CD14-positive monocyte (primary cell): ENCODE measurements at places on chromosomes 12 and 14. TPM values are rescaled to one million over a fixed set of nuclear protein-coding genes. Genes with fewer than 3 reads are reported as not detected.
A peak's percentile ranks its signal among the peaks of the same experiment; 100 is the strongest.

- H3K4me1 ChIP-seq = no peaks in the 10 kb centered on the region
- H3K36me3 ChIP-seq = peaks cover 87% of the 10 kb centered on the region
- no peak for DNase-seq
Observed at GRCh38 chr14:89186856-89187376, 230.1 kb downstream of the FOXN3 start.

DNA sequence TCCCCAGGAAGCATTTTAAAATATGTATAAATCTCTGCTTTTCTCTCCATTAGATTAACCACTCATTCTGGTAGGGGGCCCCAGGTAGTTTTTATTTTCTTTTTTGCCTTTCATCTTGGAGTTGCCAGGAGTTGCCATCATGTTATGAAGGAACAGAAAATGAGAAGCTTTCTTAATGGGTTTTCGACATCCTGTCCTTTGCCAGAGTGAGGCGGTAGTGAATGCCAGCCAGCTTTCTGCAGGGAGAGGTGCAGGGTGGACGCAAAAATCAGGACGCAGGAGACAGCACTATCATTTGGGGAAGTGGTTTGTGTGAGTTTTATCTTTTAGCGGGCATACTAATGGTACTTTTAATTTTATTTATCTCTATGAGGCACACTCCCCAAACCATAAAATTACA is 1.7 kb downstream of the RASSF8 start:
- H3K27ac ChIP-seq = no peak overlapping the region
- H3K4me1 ChIP-seq = peaks cover 19% of the 10 kb centered on the region
- H3K27me3 ChIP-seq = peaks cover 41% of the 10 kb centered on the region
- DNase-seq = peak; percentile 12
- peak overlapping the region; percentile 79 for H3K4me3 ChIP-seq

DNA sequence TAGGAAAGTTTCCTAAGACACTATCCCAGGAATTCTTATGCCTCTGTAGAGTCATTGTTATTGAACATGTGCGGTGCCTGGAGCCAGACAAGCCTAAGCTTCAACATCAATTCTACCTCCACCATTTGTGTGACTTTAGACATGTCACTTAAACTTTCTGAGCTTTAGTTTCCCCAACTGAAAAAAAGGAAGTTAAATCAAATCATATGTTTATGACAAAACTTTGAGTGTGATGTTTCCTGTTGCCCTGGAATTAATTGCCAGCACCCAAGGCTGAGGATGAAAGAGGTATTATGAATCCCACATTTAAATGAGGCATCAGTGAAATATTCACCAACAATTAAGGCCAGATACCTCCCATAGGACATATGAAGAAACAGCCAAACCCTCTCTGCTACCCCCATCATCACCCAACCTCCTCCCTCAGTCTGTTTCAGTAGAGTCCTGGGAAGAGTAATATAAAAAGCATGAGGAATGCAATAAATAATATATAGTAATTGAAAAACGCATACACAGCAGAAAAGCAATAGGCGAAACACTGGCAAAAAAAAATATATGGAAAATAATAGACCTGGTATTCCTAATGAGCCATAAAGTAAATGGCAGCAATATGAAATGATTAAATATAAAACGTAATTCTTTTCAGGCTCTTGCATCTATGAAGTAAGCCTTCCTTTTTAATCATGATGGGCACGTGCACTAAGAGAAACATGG is 182.0 kb upstream of the DCN start:
- H3K27me3 ChIP-seq = no peaks in the 10 kb centered on the region
- H3K27ac ChIP-seq = no peak overlapping the region
- DNase-seq = no peak
- no peak overlapping the region for H3K4me3 ChIP-seq
- no peaks in the 10 kb centered on the region for H3K4me1 ChIP-seq

GRCh38 chr12:90909069-90909770 is 45.8 kb downstream of the CCER1 start:
- H3K27ac ChIP-seq = no peak overlapping the region
- no peaks in the 10 kb centered on the region for H3K27me3 ChIP-seq
- no peaks in the 10 kb centered on the region for H3K4me1 ChIP-seq
- no peak for DNase-seq
- H3K36me3 ChIP-seq = no peaks in the 10 kb centered on the region

GRCh38 chr12:39102474-39103209 is 197.3 kb upstream of the CPNE8 start:
- DNase-seq = no peak
- no peaks in the 10 kb centered on the region for H3K27me3 ChIP-seq
- H3K4me3 ChIP-seq = no peak overlapping the region
- no peaks in the 10 kb centered on the region for H3K4me1 ChIP-seq
- H3K36me3 ChIP-seq = no peaks in the 10 kb centered on the region

DNA sequence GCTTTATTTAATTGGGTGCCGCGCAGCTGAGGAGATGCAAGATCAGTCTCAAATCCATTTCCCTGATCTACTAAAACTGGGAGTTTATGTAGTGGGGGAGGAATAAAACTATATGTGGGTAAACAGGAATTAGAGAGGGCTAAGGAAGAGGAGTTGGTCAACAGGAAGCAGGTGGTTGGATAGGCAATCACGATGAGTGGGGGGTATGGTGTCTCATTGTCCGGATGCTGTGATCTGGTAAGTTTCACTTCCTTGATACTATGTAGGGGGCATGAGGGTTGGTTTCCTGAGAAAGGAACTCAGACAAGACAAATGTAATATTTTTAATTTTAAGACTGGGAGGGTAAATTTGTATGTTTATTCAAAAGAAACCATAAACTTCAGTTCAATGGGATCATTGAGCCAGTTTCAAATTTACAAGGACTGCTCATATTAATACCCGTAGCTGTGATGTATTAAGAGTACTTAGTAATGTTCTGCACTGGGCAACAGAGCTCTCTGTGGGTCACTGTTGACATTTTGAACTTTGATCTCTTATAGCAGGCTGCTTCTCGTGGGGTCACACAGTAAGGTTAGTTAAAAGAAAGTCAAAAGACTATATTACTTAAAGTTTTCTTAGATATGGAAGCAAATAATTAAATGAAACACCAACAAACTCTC is 786.2 kb upstream of the FBXO33 start:
- no peak overlapping the region for H3K27ac ChIP-seq
- no peaks in the 10 kb centered on the region for H3K36me3 ChIP-seq
- no peaks in the 10 kb centered on the region for H3K4me1 ChIP-seq

- no peak overlapping the region for H3K4me3 ChIP-seq
- H3K36me3 ChIP-seq = no peaks in the 10 kb centered on the region
- no peaks in the 10 kb centered on the region for H3K4me1 ChIP-seq
- no peak overlapping the region for H3K27ac ChIP-seq
- no peak for DNase-seq
- no peaks in the 10 kb centered on the region for H3K27me3 ChIP-seq
Observed at GRCh38 chr12:73935817-73936216, 601.8 kb upstream of the ATXN7L3B start.

- H3K36me3 ChIP-seq = no peaks in the 10 kb centered on the region
- DNase-seq = no peak
- no peaks in the 10 kb centered on the region for H3K27me3 ChIP-seq
Observed at GRCh38 chr14:64800000-64800399, 79.7 kb downstream of the SPTB start.

- peaks cover 55% of the 10 kb centered on the region for H3K4me1 ChIP-seq
- peak; percentile 61 for DNase-seq
Observed at GRCh38 chr14:95527387-95528002, 7.4 kb upstream of the GLRX5 start.

The TMEM229B gene
- 17.3 TPM for polyA plus RNA-seq

The ATP5F1B gene
- 365 and 554 TPM in 2 replicates for polyA plus RNA-seq

The CLEC2B gene
- 52.1 TPM for polyA plus RNA-seq

The RNASE3 gene
- polyA plus RNA-seq = 13.8 TPM
